SK-N-SH (cell line): ENCODE measurements at places on chromosomes 12 and 14. TPM values are rescaled to one million over a fixed set of nuclear protein-coding genes. Genes with fewer than 3 reads are reported as not detected.

DBX2 gene
- not detected in 2 replicates for polyA plus RNA-seq

CRACR2A gene
- polyA plus RNA-seq = 0.05 and 0.12 TPM in 2 replicates

TWF1 gene
- 36.9 and 51.7 TPM in 2 replicates for polyA plus RNA-seq

PRIMA1 gene
- polyA plus RNA-seq = 0.18 and 0.24 TPM in 2 replicates

MYH6 gene
- not detected in 2 replicates for polyA plus RNA-seq

BRI3BP gene
- 3.7 and 3.8 TPM in 2 replicates for polyA plus RNA-seq

KCNC2 gene
- not detected in 2 replicates for polyA plus RNA-seq

GLT8D2 gene
- 50.0 and 69.5 TPM in 2 replicates for polyA plus RNA-seq

CD163 gene
- 0.03 TPM in 1 of 2 replicates, not detected in the other for polyA plus RNA-seq

KLHL28 gene
- polyA plus RNA-seq = 0.72 and 1.3 TPM in 2 replicates

KRT80 gene
- 14.9 and 17.4 TPM in 2 replicates for polyA plus RNA-seq

DEGS2 gene
- polyA plus RNA-seq = 0.02 TPM in 2 replicates

ARHGEF40 gene
- polyA plus RNA-seq = 58.8 and 64.2 TPM in 2 replicates

C12orf56 gene
- not detected in 2 replicates for polyA plus RNA-seq

SLC5A8 gene
- polyA plus RNA-seq = not detected in 2 replicates

KRT7 gene
- polyA plus RNA-seq = 3.2 and 5.4 TPM in 2 replicates

CLMN gene
- 1.4 TPM in 2 replicates for polyA plus RNA-seq

FAM186B gene
- polyA plus RNA-seq = 0.16 and 0.24 TPM in 2 replicates

RPS6KL1 gene
- 2.5 and 4.4 TPM in 2 replicates for polyA plus RNA-seq

TSPAN8 gene
- polyA plus RNA-seq = 0.31 and 1.3 TPM in 2 replicates

ACSM4 gene
- polyA plus RNA-seq = not detected in 2 replicates

KRT85 gene
- not detected in 2 replicates for polyA plus RNA-seq

PALS1 gene
- polyA plus RNA-seq = 8.0 and 11.5 TPM in 2 replicates

TMEM179 gene
- polyA plus RNA-seq = 1.1 and 1.7 TPM in 2 replicates

GLIPR1L2 gene
- polyA plus RNA-seq = 0.13 and 0.24 TPM in 2 replicates

PTPN6 gene
- polyA plus RNA-seq = 0.12 and 0.18 TPM in 2 replicates

CLEC4C gene
- not detected in 2 replicates for polyA plus RNA-seq

FOXG1 gene
- polyA plus RNA-seq = not detected in 2 replicates

CCDC91 gene
- polyA plus RNA-seq = 13.0 and 15.0 TPM in 2 replicates

OTOGL gene
- polyA plus RNA-seq = 0.61 and 0.97 TPM in 2 replicates

CELA1 gene
- 0.05 TPM in 1 of 2 replicates, not detected in the other for polyA plus RNA-seq

IRAK3 gene
- polyA plus RNA-seq = not detected in 2 replicates

GPR65 gene
- under 0.01 TPM in 1 of 2 replicates, not detected in the other for polyA plus RNA-seq
